Activated T-helper 1 cell treated with anti-CD3 and anti-CD28 coated beads, Interleukin-12 subunit alpha, Interleukin-12 subunit beta, Interleukin-2, Interleukin-4 antibody, amounts not matched to agents 30 ng/mL and 10 ng/mL and 1 ng/mL, durations not matched to agents 14 hours and 24 hours and 36 hours (primary cell): ENCODE measurements at places on chromosomes 12 and 14.

DNA sequence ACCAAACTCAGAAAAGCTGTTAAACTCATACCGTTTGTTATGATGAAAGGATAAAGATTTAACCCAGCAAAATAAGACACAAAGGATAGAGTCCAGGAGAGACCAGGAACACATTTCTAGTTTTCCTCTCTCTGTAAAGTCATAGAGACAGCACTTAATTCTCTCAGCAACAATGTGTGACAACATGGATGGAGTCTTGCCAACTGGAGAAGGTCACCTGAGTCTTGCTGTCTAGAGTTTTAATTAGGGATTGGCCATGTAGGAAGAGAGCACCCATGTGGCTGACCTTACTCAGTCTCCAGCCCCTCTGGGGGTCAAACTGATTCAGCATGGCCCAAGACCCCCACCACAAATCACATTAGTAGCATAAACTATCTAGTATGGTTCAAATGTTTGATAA is 151.0 kb upstream of the ATF7IP start:
- DNase-seq, result no peak

- DNase-seq, result no peak
These were observed 168.2 kb downstream of the ACSS3 start for GRCh38 chr12:81245907-81246570.

- no peak for DNase-seq
These were observed 2.9 kb downstream of the SLC17A8 start for GRCh38 chr12:100359822-100360221.

DNA sequence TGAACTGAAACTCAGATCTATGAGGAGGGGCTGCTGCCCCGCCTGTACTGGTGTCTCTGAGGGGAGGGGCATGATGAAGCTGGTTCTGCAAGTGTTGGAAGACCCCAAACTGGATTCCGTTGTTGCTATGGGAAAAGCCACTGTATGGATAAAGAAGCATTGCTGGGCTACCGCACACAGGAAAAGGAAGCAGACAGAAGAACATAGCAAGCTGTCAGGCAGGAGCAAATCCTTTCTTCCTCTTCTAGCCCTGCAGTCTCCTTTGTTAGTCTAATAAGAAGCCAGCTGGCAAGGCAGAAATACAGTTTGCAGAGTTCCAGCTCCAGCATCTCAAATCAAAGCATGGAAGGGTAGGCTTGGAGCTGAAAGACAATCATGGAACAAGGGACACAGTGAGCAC is 26.3 kb upstream of the NR1H4 start:
- no peak for DNase-seq

GRCh38 chr14:95106971-95107370 is 50.4 kb downstream of the DICER1 start:
- no peak for DNase-seq

- no peak for DNase-seq
These were observed 30.8 kb downstream of the TTC7B start for GRCh38 chr14:90785471-90785870.

DNA sequence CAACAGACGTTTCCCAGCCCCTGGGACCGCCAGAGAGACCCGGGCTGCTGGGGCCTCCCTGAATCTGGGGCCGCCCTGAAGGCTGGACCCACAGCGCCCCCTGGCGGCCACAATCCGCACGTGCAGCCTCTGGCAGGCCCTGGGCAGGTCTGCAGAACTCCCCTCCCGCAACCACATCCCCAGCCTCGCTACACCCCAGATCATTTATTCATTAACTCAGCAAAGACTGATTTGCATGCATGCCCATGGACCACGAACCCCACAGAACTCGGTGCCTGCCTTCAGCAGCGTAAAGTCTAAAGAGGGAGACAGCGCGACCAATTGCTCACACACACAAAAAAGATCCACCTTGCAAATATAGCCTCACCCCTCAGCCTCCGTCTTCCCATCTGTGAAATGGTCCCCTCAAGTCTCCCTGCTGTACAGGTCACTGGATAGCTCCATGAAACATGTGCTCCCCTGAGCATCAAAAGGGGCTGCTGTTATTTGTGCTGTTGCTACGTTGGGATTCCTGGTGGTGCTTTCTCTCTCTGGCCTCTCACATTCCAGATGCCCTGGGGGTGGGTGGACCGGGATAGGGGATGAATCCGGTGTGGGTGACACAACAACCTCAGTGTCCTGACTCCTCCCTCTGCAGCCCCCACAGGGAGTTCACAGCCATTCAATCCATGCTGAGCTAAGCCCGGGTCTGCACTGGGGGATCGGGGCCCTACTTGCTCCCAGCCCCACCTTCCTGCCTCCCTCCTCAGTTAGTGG is 96.4 kb downstream of the SCARB1 start:
- peak; percentile 76 for DNase-seq

DNA sequence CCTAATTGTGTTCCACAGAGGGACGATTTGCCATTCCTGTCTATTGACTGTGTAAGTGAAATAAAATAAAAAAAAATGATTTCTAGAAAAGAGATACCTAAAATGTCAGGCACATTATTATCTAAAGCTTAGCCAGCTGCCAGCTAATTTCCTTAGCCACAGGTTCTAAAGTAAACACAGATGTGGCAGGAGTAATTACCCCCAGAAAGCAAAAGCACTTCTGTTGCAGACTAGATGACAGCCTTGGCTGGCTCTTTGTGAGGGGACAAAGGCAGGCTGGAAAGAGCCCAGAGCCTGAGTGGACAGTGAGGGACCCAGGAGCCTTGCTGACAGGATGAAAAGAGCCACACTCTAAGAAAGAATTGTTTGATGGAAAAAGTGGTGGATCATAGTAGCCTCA is 418.1 kb downstream of the LRIG3 start:
- no peak for DNase-seq

DNA sequence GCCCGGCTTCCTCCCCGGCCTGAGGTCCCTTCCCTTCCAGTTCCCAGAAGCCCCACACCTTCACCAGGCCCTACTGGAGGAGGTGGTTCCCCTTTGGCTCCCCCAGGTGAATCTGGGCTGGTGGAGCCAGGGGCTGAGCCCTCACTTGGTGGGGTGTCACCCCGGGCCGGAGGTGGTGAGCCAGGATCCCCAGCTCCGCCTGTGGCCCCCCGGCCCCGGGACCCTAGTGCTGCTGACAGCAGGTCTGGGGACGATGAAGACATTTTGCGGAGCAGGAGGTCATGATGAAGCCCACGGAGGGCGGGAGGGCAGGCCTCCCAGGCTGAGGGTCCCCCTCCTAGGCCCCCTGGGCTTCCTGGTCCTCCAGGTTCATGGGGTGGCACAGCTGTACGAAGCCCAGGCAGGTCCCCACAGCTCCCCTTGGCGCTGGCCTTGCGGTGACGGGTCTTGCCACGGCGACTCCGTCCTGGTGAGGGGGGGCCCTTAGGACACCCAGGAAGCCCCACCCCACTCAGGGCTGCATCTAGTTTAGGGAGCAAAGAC is 16.6 kb downstream of the MAP3K12 start:
- no peak for DNase-seq

GRCh38 chr12:91663744-91664143 is 481.1 kb upstream of the DCN start:
- DNase-seq, result no peak

DNA sequence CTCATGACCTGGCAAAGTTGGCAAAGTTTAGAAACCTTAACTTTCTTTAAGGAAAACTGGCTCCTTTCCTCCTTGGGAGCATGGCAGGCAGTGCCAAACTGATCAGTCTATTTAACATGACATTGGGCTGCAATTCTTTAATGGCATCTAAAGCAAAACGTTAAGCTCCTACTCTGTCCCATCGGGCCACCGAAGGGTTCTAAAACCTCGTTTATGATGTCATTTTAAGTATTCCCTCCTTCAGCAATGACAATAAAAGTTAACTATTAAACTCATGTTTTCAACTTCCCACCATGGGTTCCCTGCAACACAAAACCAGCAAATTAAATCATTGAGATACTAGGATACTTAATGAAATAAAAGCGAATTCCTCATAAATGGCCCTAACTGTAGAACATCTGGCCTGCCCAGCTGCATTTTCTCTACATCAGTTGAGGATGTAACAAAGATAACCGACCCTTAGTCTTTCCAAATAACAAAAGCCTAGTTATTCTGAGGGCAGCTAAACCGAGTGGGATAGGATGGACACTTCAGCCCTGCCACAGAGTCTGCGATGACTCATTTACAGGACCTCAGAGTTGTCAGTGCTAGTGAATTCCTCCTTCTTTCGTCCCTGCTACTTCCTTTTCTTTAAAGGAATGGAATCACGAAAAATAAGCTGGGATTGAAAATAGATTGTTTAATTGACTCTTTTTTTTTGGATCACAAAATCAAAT is 34.5 kb upstream of the RIC8B start:
- no peak for DNase-seq

- no peak for DNase-seq
These were observed 89.0 kb upstream of the PPM1H start for GRCh38 chr12:63023926-63024325.
